CD4-positive, alpha-beta T cell treated with Interleukin-4 for 4 hours (primary cell): ENCODE measurements at places on chromosomes 7 and 10.

DNA sequence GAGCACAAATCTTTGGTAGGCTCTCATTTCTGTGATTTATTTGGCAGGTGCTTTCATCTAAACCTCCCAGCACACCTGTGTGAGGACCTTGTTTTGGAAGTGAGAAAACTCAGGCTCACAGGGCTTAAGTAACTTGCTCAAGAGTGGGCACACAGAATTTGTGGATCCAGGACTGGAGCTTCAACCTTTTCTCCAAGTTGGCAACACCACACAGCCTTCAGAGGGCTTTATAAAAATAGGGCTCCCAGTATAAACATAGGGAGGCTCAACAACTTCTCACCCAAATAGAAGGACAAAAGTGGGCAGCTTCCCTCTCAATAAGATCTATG, 182.2 kb upstream of the NEBL start:
- no peak for DNase-seq

DNA sequence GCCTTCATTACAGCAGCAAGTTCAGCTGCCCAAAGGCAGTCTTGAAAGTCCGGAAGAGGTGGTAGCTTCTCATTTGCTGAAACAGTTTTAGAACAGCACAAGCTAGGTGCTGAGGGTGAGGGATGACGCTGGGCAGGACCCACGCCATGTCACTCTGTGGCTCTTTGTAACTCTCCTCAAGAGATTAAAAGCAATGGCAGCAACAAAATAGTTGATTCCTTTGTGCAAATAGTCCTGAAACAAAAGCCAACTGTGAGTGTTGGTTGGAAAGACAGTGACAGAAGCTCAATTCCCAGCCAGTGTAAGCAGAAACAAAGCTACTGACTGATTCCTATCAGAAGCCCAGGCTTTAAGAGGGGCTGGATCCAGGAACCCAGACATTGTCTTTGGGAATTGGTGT, 47.6 kb upstream of the AQP1 start:
- DNase-seq: no peak

DNA sequence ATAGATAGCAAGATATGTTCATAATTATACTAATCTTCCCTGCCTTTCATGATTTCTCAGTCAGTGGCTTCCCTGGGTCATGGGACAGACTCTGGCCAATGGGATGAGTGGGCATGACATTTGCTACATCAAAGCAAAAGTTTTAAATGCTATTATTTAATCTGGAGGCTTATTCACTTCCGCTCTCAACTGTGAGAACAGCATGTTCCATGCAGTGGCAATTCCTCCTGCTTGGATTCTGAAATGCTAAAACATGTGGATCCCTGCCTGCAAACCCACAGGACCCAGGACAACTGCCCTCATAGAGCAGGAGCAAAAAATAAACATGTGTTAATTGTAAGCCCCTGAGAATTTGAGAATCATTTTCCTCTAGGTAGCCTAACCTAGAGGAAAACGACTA, 1412.4 kb upstream of the CELF2 start:
- DNase-seq: no peak

DNA sequence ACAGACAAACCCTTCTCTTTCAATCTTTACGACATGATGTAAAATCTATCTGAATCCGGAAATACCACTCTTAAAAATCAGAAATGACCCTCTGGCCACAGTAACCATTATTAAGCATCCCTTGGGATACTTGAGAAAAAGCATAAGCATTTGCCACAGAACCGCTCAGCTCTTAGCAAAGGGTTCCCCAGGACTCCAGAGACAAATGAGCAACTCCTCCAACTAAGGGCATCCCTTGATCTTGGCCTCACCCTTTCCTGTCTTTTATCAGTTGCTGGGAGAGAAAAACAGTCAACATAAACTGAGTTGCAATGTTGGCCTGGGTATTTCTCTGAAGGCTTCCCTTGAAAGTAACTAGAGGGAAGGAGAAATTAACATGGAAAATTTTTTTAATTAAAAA, 3.5 kb downstream of the PDLIM1 start:
- no peak for DNase-seq

GRCh38 chr7:70018700-70019099, 420.4 kb downstream of the AUTS2 start:
- DNase-seq: no peak

DNA sequence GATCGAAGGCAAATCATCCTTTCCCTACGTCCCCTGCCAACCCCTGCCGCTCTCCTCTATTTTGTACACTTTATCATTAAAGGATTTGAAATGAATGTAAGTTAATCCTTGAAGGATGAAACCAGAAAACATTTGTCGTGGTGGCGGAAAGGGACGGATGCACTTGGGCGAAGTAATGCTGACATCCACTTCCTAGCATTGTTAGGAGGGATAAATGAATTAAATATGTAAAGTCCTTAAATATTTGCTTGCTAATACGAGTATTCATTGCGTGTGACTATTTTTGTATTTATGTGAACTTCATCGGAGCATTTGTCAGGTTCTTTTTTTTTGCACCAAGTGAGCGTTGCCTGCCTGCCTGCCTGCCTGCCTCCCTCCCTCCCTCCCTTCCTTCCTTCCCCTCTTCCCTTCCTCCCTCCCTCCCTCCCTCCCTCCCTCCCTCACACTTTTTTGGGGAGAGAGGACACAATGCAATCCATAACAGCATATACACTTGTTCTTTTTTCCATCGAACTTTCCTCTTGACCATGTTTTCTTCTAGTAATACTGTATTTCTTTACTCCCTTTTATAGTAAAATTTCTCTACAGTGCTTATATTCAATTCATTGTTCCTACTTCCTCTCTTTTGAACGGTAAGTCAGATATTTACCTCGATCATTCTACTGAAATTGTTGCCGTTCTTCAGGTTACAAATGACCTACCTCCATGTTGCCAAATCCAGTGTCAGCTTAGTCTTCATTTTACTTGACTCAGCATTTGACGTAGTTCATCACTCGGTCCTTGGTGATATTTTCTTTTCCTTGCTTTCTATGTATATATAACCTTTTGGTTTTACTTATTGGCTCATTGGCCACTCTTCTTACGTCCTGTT, 831 bp downstream of the CCDC7 start:
- no peak for DNase-seq

DNA sequence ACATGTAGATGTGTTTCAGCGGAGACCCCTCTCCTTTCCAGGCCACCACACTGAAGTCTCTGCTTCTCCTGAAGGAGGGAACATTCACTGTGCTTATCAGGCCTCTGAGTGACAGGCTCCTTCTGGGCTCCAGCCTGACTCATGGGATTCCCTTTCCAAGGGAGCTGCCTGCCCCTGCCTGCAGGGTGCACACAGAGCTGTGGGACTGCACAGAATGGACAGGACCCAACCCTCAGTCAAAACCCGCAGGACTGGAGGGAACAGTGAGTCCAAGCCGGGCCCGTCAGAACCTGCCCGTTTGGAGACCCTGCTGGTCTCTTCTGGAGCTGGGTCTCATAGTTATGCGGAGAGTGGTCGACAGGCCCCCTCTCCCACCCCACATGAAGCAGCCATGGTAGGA, 32.6 kb downstream of the PLAC9 start:
- DNase-seq: no peak

- DNase-seq: no peak
These were observed 55.2 kb upstream of the RPA3 start for GRCh38 chr7:7773334-7774309.

DNA sequence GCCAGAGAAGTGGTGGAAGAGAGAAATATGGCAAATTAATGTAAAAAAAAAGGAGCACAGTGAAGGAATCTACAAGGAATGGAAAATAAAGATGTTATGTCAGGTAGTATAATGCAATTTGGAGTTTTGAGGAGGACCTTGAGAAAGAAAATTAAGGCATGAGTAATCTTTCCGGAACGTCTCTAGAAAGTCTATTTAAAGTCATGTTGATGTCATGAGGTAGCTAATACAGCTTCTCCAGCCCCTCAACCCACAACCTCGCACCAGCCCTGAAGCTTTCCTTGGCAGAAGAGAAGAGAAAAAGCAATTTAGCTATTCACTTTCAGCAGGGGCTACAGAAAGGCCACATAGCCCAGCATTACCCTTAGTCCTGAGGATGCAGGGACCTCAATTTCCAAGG, 22.5 kb downstream of the TRDMT1 start:
- DNase-seq: no peak

- no peak for DNase-seq
These were observed 34.2 kb downstream of the CUL1 start for GRCh38 chr7:148732862-148733261.

DNA sequence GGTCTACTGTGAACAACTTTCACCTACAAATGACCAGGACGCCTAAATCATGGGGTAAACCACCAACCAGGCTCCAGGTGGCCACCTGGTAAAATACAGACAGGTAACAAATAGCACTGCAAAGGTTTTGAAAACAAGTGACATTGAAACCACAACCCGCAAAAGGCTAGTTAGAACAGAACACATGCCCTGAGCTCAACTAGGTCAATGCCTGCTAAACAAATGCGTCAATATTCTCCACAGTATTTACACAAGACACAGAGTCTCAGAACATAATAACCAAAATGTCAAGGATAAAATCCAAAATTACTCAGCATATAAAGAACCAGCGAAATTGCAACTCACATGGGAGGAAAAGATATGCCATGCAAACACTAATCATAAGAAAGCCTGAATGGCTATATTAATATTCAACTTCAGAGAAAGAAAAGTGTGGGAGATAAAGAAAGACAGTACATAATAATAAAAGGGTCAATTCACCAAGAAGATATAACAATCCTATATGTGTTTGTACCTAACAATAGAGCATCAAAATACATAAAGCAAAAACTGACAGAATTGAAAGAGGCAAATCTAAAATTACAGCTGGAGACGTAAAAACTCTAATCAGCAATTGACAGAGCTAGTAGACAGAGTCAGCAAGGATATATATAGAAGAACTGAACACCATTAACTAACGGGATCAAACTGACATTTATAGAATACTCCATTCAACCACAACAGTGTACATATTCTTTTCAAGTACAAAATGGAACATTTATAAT, 47.6 kb downstream of the SMURF1 start:
- no peak for DNase-seq

- DNase-seq: no peak
These were observed 63.8 kb downstream of the PAPSS2 start for GRCh38 chr10:87723500-87723899.

- peak; percentile 75 for DNase-seq
These were observed 33.9 kb downstream of the CACUL1 start for GRCh38 chr10:118720685-118721538.

GRCh38 chr10:89240519-89240918, 11.1 kb downstream of the LIPA start:
- no peak for DNase-seq

DNA sequence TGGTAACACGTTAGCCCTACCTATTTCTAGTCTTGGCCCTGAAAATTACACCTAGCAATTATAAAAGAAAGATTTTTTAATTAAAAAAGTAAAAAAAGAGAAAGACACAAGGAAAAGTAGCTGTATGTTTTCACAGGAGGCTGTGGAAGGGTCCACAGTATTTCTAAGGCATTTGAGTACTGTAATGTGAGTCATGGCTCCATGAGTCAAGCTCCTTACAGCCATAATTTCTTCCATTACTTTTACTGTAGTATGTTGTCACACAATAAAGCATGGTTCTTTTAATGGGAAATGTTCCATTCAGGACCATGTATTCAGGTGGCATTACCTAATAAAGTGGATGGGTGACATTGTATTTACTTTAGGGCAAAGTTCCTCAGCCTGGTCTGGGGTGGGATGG, 113.4 kb downstream of the GPR37 start:
- no peak for DNase-seq

- peak; percentile 60 for DNase-seq
These were observed 16.4 kb upstream of the C10orf105 start for GRCh38 chr10:71735709-71736569.

DNA sequence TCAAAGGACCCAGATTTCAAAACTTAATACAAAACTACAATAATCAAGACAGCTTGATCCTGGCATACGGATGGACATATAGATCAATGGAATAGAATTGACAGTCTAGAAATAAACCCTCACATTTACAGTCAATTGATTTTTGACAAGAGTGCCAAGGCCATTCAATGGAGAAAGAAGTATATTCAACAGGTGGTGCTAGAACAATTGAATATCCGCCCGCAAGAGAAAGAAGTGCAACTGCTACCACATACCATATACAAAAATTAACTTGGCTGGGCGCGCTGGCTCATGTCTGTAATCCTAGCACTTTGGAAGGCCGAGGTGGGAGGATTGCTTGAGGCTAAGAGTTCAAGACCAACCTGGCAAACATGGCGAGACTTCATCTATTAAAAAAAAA, 23.2 kb upstream of the CCL24 start:
- DNase-seq: no peak

DNA sequence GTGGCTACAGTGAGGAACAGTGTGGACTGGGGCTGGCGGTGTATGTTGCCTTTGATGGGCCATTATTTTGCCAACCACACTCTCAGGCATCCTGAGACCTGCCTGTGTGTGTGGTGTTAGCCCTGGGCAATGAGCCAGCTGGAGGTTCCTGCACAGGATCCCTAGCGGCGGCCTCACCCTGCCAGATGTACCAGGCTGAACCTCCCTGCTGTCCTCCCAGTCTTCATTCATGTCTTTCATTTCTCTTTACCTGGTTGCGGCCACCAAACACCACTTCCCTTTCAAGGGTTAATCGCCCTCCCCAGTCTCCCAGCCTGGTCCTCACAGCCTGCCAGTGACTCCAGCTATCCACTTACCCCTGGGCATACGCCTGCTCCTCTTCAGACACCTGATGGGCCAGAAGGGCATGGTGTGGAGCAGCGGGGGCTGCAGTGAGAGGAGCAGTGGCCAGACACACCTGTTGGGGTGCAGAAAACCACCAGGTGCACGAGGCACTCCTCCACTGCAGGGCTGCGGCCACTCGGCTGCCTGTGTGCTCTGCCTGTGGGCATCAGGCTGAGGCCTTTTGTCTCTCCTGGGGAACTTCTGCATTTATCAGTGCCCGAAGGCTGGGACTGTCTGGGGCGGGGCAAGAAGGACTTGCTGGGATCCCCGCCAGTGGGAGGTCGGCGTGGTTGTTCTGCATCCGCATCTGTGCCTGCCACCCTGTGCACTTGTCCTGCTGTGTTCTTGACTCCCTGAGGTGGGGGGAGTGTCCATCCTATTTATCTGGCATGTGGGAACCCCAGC, 111.6 kb downstream of the ARHGAP22 start:
- no peak for DNase-seq

DNA sequence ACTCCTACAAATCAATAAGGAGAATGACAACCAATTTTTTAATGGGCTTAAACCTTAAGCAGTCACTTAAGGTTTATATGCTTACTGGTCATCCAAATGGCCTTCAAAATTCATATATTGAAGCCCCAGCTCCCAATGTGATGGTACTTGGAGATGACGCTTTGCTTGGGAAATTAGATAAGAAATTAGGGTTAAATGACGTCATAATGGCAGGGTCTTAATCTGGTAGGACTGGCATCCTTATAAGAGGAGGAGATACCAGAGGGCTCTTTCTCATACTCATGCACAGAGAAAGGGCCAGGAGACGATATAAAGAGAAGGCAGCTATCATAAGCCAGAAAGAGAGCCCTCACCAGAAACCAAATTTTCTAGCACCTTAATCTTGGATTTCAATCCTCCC, 350.8 kb upstream of the NFE2L3 start:
- DNase-seq: no peak
